Activated CD8-positive, alpha-beta memory T cell treated with anti-CD3 and anti-CD28 coated beads for 24 hours (primary cell): ENCODE measurements at places on chromosomes 5 and 9.

DNA sequence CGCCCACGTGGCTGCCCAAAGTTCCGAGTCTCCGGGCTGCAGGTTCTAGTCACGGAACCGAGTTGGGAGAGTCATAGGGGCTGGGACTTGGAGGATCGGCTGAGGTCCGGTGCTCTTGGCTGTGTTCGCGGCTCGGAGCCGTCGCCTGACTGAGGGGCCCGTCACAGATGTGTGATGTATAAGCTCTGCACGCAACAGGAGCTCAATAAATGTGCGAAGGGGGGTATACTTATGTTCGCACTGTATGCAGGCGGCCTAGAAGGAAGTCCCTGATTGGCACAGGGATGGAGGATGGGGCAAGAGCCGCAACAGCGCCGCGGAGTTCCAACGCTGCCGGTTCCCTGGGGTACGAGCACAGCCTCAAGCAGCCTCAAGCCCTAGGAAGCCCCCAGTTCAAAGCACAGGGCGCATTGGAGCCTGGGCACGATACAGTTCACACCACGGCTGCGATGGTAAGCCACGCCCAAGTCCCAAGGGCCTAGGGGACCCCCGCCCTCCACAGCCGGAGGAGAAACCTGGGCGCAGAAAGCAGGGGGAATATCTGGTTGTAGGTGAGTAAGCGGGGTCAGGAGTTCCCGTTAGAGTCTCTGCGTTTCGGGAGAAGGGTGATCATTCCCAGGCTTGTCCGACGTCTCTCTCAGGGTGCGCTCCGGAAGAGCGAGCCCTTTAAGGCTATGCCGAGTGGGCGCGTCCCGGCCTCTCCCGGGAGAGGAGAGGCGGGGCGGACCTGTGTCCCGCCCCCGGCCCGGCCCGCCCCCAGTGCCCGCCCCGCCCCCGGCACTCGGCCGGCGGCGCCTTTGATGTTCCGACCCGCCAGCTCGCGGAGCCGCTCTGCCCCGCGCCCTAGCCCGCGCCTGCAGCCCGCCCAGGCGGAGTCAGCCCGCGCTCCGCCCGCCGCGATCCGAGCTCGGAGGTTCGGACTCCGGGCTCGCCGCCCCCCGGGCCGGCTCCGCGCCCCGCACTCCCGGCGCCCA lies at the start of gene TCF7:
Gene TCF7 (plus strand): TSS at position 780 of the 974 bp plus-strand sequence. CDS start 226 bp downstream, outside the sequence.
- DNase-seq = peak; percentile 88

DNA sequence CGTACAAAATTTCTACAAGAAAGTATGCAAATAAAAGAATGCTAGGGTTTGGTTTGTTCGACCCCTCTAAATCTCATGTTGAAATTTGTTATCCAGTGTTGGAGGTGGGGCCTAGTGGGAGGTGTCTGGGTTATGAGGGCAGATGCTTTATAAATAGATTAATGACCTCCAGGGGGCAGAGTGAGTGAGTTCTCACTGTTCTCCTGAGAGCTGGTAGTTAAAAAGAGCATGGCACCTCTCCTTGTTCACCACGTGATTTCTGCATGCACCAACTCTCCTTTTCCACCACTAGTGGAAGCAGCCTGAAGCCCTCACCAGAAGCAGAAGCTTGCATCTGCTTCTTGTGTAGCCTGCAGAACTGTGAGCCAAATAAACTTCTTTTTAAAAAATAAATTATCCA lies 50.4 kb upstream of the FAM170A start:
- no peak for DNase-seq

- DNase-seq = no peak
Observed at GRCh38 chr9:135413086-135413375, 66.6 kb upstream of the PPP1R26 start.

GRCh38 chr9:27688954-27689353 lies 115.7 kb upstream of the C9orf72 start:
- DNase-seq = no peak

- no peak for DNase-seq
Observed at GRCh38 chr5:151026679-151027078, 6.3 kb downstream of the GPX3 start.

- DNase-seq = no peak
Observed at GRCh38 chr9:83280790-83281189, 217.8 kb upstream of the RASEF start.

DNA sequence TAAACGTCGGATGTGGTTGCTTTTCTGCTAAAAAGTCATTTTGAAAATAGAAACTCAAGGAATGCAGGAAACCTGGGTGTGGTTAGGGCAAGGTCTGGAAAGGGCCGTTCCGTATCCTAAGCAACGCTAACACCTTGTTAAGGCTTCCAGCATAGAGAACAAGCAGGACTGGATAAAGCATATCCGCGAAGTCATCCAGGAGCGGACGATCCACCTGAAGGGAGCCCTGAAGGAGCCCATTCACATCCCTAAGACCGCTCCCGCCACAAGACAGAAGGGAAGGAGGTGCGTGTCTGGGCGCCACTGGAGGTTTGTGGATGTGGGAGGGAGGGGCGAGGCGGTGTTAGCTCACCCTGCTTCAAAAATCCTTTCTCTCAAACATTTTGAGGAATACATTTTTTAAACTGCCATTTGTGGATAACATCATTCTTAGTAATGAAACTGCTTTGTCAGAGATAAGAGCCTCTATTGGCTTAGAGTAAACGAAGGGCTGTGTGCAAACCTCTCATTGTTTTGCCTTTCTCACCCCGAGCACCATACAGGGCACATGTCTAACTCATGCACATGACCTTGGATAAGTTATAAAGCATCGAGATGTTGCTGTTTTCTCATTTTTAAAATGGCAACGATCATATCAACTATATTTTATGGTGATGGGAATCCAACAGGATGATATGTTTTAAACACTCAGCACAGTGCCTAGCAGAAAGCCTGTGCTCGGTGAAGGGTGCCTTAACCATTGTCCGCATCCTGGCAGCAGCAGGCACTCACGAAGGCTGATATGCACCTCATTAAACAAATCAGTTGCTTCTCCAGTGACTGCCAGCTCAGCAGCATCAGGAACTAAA lies 175.7 kb upstream of the OTULINL start:
- no peak for DNase-seq

DNA sequence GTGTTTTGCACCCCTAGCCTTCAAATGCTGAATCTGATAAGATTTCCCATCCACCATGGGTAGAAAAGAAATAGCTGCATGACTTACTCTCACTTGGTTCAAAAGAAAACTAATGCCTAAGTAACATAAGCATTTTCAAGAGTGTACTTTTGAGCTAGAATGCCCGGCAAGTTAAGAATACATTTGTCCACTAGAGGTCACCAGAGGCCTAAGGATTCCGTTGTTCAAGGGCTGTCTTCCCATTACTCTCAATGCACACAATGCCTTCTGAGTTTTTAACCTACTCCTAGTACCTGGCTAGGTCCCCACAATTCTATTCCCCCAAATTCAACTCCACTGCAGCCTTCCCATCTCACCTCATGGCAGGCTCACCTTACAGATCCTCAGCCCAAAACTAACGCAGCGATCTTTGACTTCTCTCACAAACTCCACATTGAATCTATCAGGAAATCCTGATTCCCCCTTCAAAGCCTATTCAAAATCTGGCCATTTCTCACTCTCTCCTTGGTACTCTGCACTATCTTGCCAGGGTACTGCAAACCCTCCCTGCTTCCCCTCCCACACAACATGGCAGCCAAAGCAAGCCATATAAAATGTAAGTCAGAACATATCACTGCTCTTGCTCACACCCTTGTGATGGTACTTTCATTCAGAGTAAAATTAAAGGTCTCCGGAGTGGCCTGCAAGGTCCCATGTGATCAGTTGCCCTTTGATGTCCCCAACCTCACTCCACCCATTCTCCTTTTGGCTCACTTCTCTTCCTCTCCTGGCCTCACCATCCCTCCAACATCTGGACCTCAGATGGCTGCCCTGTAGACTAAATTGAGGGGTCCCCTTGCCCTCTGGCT lies 13.4 kb downstream of the OXCT1 start:
- no peak for DNase-seq

- DNase-seq = no peak
Observed at GRCh38 chr9:14303521-14303920, 10.4 kb downstream of the NFIB start.

- DNase-seq = no peak
Observed at GRCh38 chr9:84615544-84615943, 54.0 kb upstream of the NTRK2 start.

DNA sequence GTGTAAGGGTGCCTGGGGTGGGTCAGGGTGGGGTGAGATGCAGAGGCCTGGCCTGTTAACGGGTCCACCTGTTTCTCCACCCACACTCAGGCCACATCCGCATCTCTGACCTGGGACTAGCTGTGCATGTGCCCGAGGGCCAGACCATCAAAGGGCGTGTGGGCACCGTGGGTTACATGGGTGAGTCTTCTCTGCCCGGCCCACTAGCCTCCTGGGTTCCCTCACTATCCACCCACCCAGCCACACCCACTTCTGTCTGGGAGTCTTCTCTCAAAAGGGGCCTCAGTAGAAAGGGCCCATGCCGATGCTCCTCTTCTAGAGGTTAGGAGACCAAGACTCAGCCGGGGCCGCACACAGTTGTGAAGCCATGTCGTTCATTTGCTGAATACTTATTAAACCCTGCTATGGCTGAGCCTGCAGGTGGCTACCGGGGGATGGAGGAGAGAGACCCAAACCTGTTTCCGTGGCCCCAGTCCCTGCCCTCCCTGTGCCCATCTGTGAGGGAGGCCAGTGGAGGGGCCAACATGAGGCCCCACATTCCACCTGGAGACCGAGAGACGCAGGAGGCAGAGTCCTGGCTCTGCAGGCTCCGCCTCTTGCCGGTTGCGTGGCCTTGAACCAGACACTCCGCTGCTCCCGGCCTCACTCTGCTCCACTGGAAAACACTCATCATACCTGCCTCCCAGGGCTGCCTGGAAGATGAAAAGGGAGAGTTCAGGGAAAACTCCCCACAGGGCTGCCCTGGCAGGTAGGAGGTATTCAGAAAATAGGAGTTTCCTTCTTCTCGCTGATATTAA lies 8.7 kb downstream of the GRK6 start:
- DNase-seq = no peak

- DNase-seq = no peak
Observed at GRCh38 chr5:67082941-67083340, 113.7 kb downstream of the CD180 start.

DNA sequence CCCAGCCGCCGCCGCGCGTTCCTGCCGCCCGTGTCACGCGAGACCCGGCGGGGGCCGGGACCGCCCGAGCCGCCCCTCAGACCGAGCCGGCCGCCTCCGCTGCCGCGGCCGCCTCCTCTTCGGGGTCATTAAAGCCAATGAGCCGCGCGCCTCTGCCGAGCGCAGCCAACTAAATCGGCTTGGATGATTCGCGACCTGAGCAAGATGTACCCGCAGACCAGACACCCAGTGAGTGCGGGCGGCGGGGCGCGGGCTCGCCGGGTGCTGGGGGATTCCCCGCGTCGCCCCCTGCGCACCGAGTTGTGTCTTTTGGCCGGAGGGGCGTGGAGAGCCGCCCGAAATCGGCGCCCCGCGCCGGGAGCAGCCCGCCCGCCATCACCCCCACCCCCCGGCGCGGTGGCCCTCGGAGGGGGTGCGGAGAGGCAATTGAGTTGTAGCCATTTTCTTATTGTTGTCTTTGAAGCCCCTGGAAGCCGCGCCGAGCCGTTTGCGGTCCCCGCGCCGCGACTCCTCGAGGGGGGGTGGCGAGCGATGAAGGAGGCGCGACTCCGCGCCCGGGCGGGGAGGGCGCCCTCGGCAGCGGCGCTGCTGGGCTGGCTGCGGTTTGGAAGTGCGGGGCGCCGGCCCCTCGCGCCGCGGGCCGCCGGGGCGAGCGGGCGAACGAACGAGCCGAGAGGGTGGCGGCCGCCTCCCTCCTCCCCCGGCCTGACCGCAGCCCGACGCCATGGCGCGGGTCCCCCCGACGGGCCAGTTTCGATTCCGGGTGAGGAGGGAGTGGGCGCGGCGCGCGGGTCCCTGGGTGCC lies 1.0 kb downstream of the TLE4 start:
- DNase-seq = peak; percentile 82

DNA sequence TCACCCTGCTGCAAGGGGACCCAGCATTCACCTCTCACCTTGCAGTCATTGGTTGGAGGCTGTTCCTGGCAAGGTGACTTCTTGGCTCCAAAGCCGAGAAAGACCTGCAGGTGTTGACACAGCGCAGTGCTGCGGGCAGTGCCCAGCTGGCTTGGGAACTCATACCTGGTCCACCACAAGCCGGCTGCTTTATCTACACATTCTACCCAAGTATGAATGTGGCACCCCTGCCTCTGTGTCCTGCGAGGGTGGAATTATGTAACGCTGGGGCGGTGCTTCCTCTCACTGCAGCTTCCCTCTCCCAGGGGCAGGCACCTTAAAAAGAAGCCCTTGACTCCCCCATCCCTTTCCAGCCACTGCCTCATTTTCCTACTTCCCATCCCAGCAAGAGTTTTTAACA lies 2.5 kb upstream of the ZMYND19 start:
- no peak for DNase-seq

DNA sequence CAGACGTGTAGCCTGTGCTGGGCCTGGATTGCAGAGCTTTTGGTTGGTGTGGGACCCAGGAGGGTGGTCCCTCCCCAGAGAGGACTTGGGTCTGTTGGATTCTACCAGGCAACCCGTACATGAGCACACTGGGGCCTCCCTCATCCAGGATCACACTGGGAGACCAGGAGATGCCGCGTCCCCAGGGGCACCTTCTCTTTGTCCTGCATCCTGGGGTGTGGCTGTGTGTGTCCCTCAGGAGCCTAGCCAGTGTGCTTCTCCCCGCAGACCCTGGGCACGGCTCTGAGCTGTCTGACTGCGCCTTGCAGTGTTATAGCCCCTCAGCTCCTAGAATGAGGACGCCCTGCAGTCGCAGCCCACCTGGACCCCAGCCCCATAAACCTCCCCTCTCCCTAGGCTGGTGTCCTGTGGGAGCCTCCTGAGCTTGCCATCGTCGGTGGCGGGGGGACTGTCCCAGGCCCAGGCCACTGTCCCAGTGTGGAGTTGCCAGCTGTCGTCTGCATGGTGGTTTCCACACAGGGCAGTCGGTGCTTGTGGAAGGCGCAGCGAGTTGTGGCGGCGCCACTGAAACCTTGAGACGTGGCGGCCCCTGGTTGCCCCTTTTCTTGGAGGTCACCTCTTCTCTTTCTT lies 27.6 kb downstream of the CEP72 start:
- DNase-seq = no peak

DNA sequence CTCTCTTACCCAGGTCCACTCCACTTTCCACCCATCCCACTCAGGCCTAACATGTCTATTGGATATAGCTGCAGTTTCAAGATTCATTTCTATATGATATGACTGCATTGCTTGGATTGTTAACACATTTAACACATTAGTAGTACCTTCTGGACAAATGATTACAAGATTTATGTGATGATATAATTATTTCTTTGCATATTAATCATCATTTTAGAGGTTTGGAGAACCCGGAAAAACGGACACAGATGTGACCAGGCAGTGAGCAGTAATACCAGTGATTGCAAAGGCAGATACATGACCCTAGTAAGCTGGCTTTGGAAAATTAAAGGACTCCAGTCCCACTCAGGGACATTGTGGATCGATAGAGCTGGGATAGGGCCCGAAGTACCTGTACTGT lies 103.8 kb downstream of the PRR16 start:
- DNase-seq = no peak

DNA sequence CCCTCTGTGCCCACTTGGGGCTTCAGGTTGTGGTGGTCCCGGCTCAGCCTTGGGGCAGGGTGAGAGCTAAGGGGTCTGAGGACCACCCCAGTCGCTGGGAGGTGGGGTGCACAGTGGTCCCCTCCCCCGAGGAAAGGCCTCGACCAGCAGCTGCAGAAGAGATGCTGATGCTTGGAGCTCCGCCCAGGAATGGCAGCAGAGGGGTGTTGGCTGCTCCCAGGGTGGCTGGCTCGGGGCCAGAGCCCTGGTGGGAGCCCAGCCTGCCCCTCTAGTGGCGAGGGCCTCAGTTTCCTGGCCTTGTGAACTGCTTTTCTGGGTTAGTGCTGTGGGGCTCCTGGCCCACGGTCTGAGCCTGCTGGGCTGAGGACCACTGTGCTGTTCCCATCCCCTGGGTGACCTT lies 1.2 kb downstream of the DIPK1B start:
- no peak for DNase-seq
